ENCODE measurements at places on chromosomes 16 and 17.

DNA sequence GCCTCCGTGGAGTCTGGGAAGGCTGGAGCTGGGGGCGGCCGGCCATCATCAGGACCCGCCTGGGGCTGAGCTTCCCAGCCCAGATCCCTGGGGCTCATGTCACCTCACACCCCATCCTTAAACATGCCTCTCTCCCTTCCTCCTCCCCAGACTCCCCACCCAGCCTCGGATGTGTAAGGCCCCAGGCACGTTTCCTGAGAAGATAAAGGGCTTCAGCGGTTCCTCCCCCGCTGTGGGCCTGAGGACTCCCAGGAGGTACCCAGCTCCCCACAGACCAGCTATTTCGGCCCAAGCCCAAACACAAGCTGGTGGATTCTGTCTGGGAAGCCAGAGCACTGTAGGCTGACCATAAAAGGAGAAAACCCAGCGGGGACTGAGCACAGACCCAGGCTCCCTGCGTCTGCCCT lies 49.2 kb downstream of the MYH11 start:
- no peak for DNase-seq

DNA sequence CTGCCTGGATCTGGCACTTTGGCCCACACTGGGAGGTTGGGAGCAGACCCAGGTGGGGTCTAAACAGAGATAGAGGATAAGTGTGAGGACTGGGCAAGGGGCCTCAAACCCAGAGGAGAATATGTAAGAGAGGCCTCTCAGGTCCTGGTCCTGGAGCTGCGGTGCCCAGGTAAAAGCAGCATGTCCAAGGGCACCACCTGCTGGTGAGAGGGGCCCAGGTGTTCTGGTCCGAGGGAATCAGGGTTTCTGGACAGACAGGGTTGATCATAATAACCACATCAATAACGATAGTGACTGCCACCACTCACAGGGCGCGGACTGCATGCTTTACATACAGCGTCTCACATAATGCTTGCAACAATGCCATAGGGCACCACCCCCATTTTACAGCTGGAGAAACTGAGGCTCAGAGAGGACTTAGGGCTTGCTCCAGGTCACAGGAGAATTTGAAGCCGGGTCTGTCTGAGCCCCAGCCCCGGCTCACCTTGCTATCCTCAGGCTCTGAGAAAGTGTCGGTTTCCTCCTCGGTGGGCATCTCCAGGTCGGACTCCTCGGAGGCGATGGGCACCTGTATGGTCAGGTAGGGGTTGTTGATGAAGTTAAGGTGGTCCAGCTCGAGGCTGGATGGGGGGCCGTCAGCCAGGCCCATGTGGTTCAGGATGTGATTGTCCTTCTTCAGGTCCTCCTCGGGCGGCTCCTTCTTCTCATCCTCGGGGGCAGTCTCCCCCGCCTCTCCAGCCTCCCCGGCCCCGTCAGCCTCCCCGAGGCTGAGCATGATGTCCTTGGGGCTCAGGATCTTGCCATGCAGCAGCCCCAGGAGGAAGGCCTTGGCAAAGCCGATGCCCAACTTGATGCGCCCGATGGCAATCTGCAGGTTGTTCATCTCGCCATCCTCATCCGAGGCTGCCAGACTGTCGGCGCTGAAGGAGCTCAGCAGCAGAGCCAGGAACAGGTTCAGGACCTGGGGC lies 19.1 kb upstream of the CD79B start:
- no peak for DNase-seq

DNA sequence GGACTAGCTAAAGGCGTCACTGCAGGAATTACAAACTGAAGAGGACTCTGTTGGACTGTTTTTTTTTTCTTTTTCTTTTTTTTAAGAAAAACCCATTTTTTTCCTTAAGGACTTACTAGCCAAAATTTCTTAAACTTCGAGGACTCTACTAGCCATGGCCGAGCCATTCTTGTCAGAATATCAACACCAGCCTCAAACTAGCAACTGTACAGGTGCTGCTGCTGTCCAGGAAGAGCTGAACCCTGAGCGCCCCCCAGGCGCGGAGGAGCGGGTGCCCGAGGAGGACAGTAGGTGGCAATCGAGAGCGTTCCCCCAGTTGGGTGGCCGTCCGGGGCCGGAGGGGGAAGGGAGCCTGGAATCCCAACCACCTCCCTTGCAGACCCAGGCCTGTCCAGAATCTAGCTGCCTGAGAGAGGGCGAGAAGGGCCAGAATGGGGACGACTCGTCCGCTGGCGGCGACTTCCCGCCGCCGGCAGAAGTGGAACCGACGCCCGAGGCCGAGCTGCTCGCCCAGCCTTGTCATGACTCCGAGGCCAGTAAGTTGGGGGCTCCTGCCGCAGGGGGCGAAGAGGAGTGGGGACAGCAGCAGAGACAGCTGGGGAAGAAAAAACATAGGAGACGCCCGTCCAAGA lies 878 bp downstream of the HEXIM1 start:
- peak; percentile 92 for DNase-seq

GRCh38 chr17:16254773-16255400 lies 37.9 kb downstream of the PIGL start:
- DNase-seq: no peak

DNA sequence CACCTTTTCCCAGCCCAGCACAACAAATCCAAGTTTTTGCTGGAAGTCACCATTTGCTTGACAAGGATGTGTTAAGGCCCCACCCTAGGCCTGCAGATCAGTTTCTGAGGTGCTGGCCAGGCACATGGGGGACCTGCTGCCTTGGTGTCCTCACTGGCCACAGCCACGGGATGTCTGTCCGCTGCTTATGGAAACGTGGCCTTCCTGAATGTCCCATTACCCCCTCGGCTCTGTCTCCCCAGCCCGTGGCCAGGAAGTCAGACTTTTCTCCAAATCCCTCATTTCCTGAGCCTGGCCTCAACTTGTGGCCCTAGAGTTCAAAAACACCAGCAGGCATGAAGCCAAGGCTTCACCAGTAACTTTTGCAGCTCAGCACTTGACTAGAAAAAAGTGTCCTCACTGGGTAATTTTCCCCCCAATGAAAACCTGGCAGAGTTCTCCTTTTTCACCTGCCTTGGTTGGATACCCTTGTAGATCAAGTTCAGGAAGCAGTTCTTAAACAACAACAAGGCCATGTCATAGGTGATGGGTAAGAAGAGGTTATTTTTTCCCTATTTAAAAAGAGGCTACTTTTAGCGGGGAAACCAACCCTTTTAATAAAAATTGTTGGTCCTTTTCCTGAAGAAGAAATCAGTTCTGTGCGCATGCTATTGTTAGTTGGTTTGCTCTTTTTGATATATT lies 80.8 kb downstream of the SOCS1 start:
- no peak for DNase-seq

- no peak for DNase-seq
Measured at GRCh38 chr17:48611681-48612455, 1.1 kb upstream of the HOXB7 start.

- DNase-seq: no peak
Measured at GRCh38 chr17:58759522-58759921, 3.9 kb downstream of the PPM1E start.

- no peak for DNase-seq
Measured at GRCh38 chr16:177394-177822, 928 bp downstream of the HBA1 start.

DNA sequence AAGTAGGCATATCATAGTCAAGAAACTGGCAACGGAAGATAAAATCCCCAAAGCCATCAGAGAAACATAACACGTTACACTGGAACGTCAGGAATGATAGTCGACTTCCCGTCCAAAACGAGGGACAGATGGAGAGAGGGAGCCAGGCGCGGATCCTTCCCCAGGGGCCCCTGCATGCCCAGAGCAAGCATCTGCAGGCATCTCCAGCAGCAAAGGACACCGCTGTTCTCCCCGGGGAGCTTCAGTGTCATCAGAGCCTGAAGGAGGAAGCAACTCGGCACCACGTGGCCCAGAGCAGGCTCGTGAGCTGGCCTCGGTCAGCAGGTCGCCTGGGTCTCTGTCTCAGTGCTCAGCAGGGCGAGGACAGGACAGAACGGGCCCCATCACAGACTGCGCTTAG lies 50.1 kb downstream of the LMF1 start:
- peak; percentile 47 for DNase-seq

DNA sequence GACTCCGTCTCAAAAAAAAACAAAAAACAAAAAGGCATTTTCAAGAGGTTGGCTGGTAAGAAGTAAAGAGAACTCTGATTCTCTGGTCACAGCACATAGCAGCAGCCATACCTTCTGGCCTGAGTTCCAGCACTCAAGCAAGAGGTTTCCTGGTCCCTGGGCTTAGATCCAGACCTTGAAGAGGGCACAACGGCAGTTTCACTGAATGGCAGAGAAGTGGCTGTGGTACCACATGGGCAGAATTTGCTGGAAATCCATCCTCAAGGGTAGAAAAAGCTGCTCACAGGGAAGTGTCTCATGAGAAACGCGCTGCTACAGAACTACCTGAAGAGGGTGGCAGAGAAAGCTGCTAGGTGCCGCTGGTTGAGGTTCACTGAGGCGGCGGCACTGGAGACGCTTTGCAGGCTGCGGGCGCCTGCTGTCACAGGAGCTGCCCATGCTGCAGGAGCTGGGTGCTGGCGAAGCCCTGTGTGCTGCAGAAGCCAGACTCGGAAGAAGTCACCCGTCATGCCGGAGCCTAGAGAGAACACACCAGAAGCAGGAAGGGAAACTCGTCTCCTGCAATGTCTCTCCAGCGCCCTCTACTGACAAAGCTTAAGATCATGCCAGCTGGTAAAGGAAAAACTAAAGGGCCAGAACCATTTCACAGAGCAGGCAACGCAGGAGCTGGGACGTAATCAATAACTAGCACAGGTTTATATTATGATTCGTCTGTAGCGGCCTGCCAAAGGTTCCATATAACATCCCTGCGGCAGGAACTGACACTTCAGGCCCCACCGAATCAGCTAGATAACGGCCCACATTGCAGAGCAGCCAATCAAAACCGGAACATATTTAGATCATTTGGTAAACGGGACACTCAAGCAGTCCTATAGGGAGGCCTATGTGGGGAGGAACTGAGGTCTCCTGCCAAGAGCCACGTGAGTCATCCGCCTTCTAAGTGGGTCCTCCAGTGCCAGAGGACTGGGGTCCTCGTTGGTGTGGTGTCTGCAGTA lies 5.4 kb upstream of the ZNF213 start:
- DNase-seq: peak; percentile 86

DNA sequence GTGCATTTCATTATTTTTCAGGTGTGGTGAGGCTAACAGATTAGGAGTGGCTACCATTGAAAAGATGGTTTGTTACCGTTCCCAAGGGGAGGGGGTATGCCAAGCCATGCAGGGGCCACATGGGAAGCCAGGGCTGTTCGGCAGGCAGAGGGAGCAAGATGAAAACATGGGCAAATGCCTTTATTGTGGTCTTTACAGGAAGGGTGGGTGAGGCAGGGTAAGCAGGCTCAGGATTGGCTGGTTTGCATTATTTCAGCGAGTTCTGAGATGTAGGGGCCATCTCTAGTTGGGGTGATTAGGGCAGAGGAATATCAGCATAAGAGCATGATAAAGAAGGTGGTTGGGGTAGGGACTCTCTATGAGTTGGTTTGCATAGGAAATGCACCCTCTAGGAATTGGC lies 117.6 kb downstream of the CCT6B start:
- no peak for DNase-seq

DNA sequence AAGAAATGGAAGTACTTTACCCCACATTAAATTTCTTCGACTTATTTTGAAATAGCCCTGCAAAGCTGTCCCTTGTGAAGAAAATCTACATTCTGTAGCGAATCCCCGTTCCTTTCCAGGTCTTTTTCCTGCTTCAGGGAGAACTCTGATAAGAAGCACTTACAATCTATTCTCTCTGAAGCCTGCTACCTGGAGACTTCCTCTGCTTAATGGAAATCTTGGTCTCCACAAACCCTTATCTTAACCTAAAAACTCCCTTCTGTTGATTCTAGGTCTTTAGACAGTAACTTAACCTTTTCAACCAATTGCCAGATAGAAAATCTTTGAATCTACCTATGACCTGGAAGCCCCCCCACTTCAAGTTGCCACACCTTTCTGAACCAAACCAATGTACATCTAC lies 1.6 kb upstream of the CYBC1 start:
- no peak for DNase-seq

DNA sequence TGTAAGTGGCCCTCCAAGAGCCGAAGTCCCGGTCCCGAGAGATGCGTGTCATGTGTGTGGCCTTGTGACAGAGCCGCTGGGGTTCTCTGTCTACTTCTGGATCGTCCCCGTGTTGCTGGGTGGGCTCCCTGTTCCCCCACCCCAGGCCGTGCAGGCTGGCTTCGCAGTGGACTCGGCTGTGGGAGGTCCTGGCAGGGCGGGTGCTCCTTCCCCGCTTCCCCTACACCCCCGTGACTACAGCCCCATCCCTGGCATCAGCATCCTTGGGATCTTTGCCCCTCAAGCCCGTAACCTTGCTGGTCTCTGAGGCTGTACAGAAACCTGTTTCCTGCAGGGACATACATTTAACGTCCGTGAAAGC lies 136.3 kb downstream of the BANP start:
- no peak for DNase-seq

DNA sequence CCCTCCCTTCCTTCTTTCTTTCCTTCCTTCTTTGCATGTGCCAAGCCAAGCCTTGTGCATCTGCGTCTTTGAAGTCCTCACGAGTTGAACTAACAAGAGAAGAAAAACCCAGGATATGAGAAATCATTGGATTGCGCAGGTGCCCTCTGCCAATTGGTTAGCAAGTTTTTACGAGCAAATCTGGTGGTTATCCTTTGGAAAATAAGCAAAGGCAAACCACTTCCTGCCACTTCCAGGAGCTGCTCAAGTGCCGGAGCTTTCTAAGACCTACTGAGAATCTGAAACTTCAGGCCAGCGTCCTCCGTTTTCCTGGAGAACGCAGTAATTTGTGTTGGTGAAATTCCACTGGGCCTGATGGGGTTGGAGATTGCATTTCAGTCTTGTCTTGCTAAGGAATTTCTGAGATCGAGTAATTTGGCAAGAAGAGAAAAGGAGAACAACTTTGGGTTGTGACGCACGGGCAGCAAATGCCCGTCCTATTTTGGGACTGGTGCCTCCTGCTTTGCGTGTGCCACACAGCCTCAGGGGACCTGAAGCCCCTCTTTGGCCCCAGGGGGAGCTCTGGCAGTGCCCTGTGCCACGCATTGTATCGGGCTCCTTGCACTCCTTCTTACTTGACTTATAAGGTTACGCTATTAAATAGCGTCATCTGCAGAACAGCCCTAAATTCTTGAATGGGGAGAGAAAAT lies 56.4 kb downstream of the CMIP start:
- DNase-seq: no peak

- DNase-seq: no peak
Measured at GRCh38 chr17:80277751-80278671, 17.4 kb downstream of the RNF213 start.

DNA sequence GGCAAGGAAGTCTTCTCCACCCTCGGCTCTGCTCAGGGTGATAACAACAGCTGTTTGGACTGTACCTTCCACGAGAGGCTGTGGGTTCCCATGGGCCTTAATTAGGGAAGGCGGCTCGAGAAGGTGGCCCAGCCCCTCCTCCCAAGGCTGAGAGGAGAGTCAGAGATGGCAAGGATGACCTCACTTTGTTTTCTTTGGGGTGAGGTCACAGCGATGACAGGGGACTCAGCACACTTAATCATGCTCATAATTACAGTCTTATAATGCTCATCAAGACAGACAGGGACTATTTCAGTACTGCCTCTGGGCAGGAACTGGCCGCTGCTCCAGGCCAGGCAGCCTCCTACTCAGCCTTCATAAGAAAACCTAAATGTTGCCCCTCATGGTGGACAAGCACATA lies 19.7 kb downstream of the WFDC1 start:
- no peak for DNase-seq

Measured in hindlimb muscle (tissue), 1 donor.